ENCODE measurements at places on chromosomes 16 and 17.

DNA sequence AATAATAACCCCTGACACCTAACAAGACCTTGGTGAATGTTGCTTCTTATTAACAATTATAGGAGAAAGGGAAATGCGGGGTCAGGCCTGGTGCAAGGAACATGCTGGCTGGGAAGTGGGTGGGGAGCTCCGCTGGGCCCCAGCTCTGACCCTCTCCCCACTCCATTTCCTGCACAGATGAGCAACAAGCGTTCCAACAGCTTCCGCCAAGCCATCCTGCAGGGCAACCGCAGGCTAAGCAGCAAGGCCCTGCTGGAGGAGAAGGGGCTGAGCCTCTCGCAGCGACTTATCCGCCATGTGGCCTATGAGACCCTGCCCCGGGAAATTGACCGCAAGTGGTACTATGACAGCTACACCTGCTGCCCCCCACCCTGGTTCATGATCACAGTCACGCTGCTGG is 23.0 kb downstream of the RHBDL3 start:
- DNase-seq, result no peak
- no peaks in the 10 kb centered on the region for H3K27me3 ChIP-seq
- H3K4me3 ChIP-seq, result no peak overlapping the region
- no peaks in the 10 kb centered on the region for H3K36me3 ChIP-seq

- H3K27me3 ChIP-seq, result no peaks in the 10 kb centered on the region
- H3K36me3 ChIP-seq, result no peaks in the 10 kb centered on the region
- H3K4me1 ChIP-seq, result no peaks in the 10 kb centered on the region
Measured at GRCh38 chr17:14826358-14826757, 438.8 kb downstream of the PMP22 start.

- peaks cover 7% of the 10 kb centered on the region for H3K36me3 ChIP-seq
- no peaks in the 10 kb centered on the region for H3K27me3 ChIP-seq
- no peak overlapping the region for H3K4me3 ChIP-seq
Measured at GRCh38 chr17:66185862-66186261, 6.1 kb downstream of the CEP112 start.

GRCh38 chr16:14538604-14539003 is 91.5 kb downstream of the PARN start:
- no peak for DNase-seq
- H3K4me1 ChIP-seq, result no peaks in the 10 kb centered on the region
- H3K4me3 ChIP-seq, result no peak overlapping the region
- H3K27ac ChIP-seq, result no peak overlapping the region
- no peaks in the 10 kb centered on the region for H3K36me3 ChIP-seq
- no peaks in the 10 kb centered on the region for H3K27me3 ChIP-seq

GRCh38 chr17:80873307-80873951 is 118.2 kb upstream of the CHMP6 start:
- no peak overlapping the region for H3K4me3 ChIP-seq
- no peaks in the 10 kb centered on the region for H3K36me3 ChIP-seq
- H3K27ac ChIP-seq, result no peak overlapping the region
- no peak for DNase-seq
- H3K27me3 ChIP-seq, result no peaks in the 10 kb centered on the region

GRCh38 chr17:57605675-57606105 is 139.4 kb downstream of the CCDC182 start:
- H3K27me3 ChIP-seq, result no peaks in the 10 kb centered on the region
- peaks cover 15% of the 10 kb centered on the region for H3K4me1 ChIP-seq
- no peak for DNase-seq
- H3K27ac ChIP-seq, result no peak overlapping the region
- H3K4me3 ChIP-seq, result peak overlapping the region; percentile 40
- no peaks in the 10 kb centered on the region for H3K36me3 ChIP-seq

DNA sequence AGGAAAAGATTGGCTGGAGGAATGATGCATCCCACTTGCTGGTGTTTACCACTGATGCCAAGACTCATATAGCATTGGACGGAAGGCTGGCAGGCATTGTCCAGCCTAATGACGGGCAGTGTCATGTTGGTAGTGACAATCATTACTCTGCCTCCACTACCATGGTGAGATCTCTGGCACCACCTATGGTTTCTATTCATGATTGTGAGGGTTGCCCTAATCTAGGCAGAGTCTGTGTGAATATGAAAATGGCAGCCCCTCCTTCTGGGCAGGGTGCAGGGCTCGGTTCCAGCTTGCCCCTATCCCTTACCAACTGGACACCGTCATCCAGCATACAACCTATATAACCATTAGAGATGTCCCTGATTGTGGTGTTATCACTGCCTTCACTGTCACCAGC is 33.4 kb downstream of the ITGB3 start:
- H3K4me3 ChIP-seq, result no peak overlapping the region
- H3K27me3 ChIP-seq, result no peaks in the 10 kb centered on the region
- no peak overlapping the region for H3K27ac ChIP-seq
- DNase-seq, result no peak

- H3K4me1 ChIP-seq, result no peaks in the 10 kb centered on the region
- H3K4me3 ChIP-seq, result no peak overlapping the region
- no peak for DNase-seq
- no peak overlapping the region for H3K27ac ChIP-seq
Measured at GRCh38 chr17:42700586-42701289, 18.4 kb downstream of the CNTNAP1 start.

- peak overlapping the region; percentile 82 for H3K27ac ChIP-seq
- H3K36me3 ChIP-seq, result no peaks in the 10 kb centered on the region
- no peak for DNase-seq
- H3K4me3 ChIP-seq, result peak overlapping the region; percentile 73
Measured at GRCh38 chr16:12802048-12802447, 1.6 kb downstream of the CPPED1 start.

DNA sequence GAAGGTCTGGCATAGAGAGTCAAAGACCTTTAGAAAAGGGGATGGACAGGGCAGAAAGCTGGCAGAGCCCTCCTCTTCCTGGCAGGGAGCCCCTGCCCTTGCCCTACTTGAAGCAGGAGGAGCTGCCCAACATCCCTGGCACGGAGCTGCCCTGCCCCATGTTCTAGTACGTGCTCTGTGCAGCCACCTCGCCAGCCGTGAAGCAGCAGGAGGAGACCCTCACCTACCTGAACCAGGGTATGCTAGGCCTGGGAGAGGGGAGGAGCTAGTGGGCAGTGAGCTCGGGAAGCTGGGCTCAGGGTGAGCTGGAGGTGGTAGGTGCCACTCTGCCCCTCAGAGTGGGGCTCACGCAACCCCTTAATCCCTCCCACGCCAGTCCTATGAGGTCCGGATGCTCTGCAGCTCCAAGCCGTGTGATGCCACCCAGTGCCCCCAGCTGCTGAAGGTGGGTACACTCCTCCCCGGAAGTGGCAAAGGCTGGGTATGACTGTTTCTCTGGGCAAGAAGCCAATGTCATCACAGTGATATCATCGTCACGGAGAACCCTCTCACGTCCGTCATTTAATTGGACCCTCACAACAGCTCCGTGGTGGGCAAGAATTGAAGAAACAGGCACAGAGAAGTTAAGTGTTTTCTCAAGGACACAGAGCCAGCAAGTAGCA is 12.7 kb upstream of the STAC2 start:
- DNase-seq, result peak; percentile 78
- H3K36me3 ChIP-seq, result no peaks in the 10 kb centered on the region
- H3K27me3 ChIP-seq, result no peaks in the 10 kb centered on the region
- H3K4me1 ChIP-seq, result no peaks in the 10 kb centered on the region

GRCh38 chr16:54282928-54283724 is 3.5 kb downstream of the IRX3 start:
- H3K36me3 ChIP-seq, result no peaks in the 10 kb centered on the region
- H3K4me3 ChIP-seq, result no peak overlapping the region
- peak; percentile 41 for DNase-seq
- H3K4me1 ChIP-seq, result peaks cover 29% of the 10 kb centered on the region

- no peaks in the 10 kb centered on the region for H3K27me3 ChIP-seq
- peak overlapping the region; percentile 90 for H3K4me3 ChIP-seq
- H3K27ac ChIP-seq, result peak overlapping the region; percentile 97
- H3K4me1 ChIP-seq, result peaks cover 7% of the 10 kb centered on the region
Measured at GRCh38 chr17:78358538-78359320, 1.1 kb downstream of the SOCS3 start.

- H3K36me3 ChIP-seq, result no peaks in the 10 kb centered on the region
- no peaks in the 10 kb centered on the region for H3K4me1 ChIP-seq
- H3K4me3 ChIP-seq, result no peak overlapping the region
- H3K27me3 ChIP-seq, result no peaks in the 10 kb centered on the region
- no peak overlapping the region for H3K27ac ChIP-seq
Measured at GRCh38 chr17:29713626-29714025, 90.9 kb upstream of the CORO6 start.

DNA sequence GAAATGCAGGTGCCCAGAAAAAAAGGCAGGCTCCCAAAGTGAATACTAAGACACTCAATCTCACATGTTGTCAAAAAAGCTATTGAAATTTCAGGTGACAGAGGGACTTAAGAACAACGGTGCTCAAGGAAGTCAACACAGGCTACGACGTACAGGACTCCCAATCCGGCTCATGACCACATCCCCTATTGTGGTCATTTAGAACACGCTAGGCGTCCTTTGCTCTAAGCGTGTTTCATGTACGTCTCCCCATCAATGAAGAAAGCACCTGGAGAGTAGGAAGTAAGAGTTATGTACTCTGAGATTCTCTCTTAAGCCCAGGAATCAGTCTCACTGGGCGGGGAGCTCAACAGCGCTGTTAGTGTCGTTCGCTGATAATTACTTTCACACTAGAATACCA is 94.1 kb downstream of the MRM3 start:
- H3K36me3 ChIP-seq, result no peaks in the 10 kb centered on the region
- H3K27ac ChIP-seq, result no peak overlapping the region
- no peak overlapping the region for H3K4me3 ChIP-seq
- no peak for DNase-seq
- H3K27me3 ChIP-seq, result no peaks in the 10 kb centered on the region
- peaks cover 6% of the 10 kb centered on the region for H3K4me1 ChIP-seq

DNA sequence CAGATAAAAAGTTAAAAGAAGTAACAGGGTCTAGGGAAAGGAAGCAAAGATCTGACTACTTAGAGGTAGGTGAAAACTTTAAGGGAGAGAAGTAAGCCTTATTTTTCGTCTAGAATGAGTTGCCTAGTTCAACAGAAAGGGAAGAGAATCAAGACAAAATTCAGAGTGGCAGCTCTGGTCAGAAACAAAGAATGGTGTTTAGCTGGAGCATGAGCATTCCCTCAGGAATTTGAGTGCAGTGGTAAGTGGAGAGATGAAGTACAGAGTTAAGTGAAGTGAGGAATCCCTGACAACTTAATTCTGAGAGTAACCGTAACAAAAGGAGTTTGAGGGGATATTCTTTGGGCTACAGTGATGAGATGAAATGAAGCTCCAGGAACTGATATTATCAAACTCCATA is 11.5 kb downstream of the SMG6 start:
- peaks cover 81% of the 10 kb centered on the region for H3K36me3 ChIP-seq
- no peak overlapping the region for H3K27ac ChIP-seq
- no peak for DNase-seq
- H3K4me1 ChIP-seq, result no peaks in the 10 kb centered on the region

GRCh38 chr17:68343976-68344375 is 52.7 kb downstream of the ARSG start:
- no peaks in the 10 kb centered on the region for H3K4me1 ChIP-seq
- no peak overlapping the region for H3K4me3 ChIP-seq
- H3K27ac ChIP-seq, result no peak overlapping the region
- DNase-seq, result no peak
- H3K36me3 ChIP-seq, result no peaks in the 10 kb centered on the region

DNA sequence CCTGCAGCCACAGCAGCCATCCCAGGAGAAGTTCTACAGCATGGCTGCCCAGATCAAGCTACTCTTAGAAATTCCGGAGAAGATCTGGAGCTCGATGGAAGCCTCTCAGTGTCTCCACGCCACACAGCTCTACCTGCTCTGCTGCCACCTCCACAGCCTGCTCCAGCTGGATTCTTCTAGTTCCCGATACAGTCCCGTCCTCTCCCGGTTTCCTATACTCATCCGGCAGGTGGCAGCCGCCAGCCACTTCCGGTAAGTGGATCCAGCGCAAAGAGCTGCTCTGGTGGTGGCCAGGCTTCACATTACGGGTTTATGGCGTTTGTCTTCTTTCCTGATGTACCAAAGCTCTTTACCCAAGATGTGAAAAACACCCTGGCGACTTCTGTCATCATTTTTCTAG is 3.6 kb downstream of the COG1 start:
- no peaks in the 10 kb centered on the region for H3K27me3 ChIP-seq
- H3K4me3 ChIP-seq, result no peak overlapping the region
- H3K4me1 ChIP-seq, result peaks cover 6% of the 10 kb centered on the region
- DNase-seq, result no peak
- H3K27ac ChIP-seq, result no peak overlapping the region
- H3K36me3 ChIP-seq, result peaks cover 46% of the 10 kb centered on the region

DNA sequence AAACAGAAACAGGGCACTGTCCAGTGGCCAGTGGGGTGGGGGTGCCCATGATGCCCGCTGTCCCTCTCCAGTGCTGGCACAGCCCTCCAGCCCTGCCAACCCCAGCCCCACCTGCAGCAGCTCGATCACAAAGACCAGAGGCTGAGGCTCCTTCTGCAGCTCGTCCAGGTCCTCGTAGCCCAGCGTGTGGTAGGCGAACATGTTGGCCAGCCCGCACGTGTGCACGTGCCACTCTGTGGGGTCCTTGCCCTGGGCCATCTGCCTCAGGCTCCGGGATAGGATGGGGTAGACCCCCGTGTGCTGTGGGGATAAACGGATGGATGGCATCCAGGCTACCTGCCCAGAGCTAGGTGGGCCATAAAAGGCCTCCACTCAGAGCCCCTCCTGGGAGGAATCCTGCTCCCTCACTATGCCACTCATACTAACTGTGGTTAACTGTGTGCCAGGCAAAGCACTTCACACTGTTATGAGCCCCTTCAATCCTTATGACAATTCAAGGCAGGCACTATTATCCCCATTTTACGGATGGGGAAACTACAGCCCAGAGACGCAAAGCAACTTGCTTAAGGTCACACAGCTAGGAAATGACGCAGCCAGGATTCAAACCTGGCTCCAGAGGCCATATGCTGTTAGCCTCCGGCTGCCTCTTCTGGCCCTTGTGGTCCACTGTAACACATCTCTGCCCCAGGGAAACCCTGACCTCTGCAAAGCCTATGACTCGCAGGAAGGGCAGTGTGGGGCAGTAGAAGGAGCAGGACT is 6.5 kb downstream of the AIPL1 start:
- H3K36me3 ChIP-seq, result no peaks in the 10 kb centered on the region
- no peak overlapping the region for H3K4me3 ChIP-seq
- H3K27me3 ChIP-seq, result no peaks in the 10 kb centered on the region
- no peak for DNase-seq
- no peaks in the 10 kb centered on the region for H3K4me1 ChIP-seq

DNA sequence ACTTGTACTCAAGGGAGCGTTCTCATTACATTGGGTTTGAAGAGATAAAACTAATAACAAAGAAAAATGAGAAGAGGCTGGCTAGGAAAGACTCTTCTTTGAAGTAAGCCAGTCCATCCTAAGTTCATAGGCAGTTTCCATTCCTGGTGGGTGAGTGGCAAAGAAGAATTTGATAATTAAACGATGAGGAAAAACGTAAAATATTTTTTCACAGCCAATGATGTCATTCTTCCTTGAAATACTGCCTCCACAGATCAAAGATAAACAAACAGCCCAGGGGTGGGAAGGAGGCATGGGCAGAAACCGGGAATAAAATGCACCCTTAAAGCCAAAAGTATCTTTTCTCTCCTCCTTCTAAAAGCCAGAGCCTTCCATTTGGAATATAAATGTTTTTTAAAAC is 346.6 kb downstream of the PMP22 start:
- H3K27me3 ChIP-seq, result no peaks in the 10 kb centered on the region
- no peak overlapping the region for H3K27ac ChIP-seq
- no peak for DNase-seq
- H3K36me3 ChIP-seq, result no peaks in the 10 kb centered on the region
